ENCODE measurements at places on chromosomes 5 and 9. TPM values are rescaled to one million over a fixed set of nuclear protein-coding genes. Genes with fewer than 3 reads are reported as not detected.

The GZMA gene
- total RNA-seq: not detected

The AGPAT2 gene
- 42.0 TPM for total RNA-seq

The TAS2R1 gene
- total RNA-seq: not detected

The IL11RA gene
- 0.68 TPM for total RNA-seq

The IL13 gene
- not detected for total RNA-seq

The PTPN3 gene
- total RNA-seq: 35.2 TPM

The SAXO1 gene
- total RNA-seq: under 0.01 TPM
